ENCODE measurements at places on chromosomes 13 and 19.
A peak's percentile ranks its signal among the peaks of the same experiment; 100 is the strongest.

DNA sequence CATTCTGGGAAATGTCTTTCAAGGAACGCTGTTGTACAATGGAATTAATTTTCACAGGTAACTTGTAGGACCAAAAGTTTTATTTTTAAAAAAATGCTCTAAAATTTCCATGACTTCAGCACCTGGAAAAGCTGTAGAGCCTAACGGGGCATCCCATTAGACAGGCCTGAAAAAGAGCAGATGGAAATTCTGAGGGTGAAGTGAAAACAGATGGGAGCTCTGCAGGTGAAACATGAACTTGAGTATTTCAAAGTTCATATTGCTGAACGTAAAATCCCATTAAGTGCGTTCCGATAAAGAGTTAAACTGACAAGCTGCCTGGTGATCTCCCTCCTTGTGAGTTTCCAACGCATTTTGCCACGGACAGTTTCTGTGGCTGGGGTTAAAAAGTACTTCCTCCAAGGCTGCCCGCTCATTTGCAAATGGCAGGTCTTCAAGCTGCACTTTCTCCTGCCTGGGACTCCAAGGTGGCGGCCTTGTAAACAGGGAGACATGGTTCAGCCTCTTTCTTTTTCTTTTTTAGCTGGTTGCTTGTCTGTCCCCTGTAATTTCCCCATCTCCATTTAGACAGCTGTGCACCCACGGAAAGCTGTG is 450.4 kb downstream of the FGF9 start:
- DNase-seq: no peak

GRCh38 chr19:10503002-10503789 is at the start of gene KEAP1:
Gene KEAP1, minus strand, starts transcription at chr19:10503356. Its CDS starts 3,323 bp downstream, at chr19:10500033.
- peak; percentile 41 for DNase-seq

- no peak for DNase-seq
These were observed 4.6 kb downstream of the PPP5C start for GRCh38 chr19:46351241-46352041.

- DNase-seq: no peak
These were observed 46.8 kb upstream of the ZNF726 start for GRCh38 chr19:23867895-23868294.

DNA sequence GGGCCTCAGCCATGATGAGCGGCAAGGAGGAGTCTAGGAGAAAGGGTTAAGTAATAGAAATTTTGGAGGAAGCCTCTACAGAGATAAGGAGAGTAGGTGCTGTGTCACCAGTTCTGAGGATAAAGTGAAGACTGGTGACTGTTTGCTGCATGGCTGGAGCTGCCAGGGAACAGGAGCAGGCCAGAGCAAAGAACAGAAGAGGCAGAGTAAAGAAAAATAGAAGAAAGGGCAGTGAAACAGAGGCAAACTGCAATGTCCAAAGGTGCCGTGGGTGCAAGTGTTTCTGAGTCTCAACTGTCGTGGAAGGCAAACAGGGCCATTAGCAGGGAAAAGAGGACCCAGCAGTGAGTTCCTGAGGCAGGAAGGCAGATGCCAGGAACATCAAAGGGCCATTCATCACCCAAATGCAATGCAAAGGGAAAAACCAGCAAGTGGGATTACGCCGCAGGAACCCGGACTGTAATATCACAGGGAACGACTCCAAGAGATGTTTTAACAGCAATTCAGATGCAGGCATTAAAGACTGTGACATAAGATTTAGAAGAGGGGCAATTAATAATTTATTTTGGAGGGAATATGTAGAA is 318.3 kb downstream of the FOXO1 start:
- DNase-seq: no peak

DNA sequence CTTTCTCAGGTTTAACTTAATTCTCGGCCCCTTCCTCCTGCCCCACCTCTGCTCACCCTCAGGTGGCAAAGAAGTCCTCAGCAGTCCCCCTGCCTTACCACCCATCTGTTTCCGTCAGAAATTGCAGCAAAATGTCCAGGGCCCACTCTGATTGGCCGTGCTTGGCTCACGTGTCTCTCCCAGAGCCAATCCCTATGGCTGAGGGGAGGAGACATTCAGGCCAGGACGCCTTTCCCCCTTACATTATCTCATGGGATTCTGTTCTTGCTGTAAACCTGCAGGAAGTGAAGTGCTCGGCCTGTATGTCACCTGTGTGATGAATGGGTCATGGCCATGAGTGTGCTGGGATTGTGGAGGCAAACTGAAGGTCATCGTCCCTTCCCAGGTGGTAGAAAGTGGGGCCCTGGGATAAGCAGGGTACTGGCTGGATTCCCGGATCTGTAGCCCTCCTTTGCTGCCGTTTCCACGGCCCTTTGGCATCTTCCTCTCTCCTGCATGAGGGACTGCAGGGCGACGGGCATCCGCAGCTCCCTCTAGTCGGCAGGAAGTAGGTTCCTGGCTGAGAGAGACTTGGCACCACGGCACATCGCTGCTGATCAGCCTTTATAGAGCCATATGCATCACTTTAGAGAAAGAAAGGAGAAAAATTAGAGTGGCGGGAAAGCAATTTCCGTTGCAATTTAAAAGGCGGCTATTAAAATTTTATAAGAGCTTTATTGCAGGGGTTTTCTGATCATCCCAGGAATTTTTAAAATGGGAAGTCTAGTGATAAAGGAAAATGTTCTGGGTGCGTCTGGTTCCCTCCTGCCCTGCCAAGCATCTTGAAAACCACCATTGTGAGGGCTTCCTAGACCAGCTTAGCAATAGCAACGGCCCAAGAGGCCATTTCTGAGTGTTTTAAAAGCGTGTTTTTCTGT is 118.2 kb downstream of the SIPA1L3 start:
- no peak for DNase-seq

GRCh38 chr13:85582890-85583289 is 216.3 kb downstream of the SLITRK6 start:
- DNase-seq: no peak

DNA sequence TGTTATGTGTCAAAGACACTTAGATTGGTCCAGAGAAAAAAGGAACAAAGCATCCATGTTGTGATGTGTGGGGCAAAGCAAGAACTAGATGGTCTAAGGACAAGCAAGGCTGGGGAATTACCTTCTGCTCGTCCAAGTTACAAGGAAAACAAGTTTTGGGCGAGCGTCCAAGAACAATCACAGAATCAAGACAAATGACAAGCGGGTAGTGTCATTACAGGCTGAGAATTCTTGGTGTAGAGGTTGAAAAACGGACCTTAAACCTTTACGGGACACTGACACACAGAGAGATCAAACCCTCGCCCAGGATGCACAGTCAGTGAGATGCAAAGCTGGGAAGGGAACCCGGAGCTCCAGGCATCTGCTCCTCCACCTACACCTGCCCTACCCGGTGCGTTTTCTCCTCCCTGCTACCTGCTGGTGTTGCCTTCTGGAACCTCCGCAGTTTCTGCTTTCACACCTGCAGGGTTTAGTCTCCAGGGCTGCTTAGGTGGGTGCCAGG is 515 bp upstream of the ZNF324B start:
- no peak for DNase-seq

DNA sequence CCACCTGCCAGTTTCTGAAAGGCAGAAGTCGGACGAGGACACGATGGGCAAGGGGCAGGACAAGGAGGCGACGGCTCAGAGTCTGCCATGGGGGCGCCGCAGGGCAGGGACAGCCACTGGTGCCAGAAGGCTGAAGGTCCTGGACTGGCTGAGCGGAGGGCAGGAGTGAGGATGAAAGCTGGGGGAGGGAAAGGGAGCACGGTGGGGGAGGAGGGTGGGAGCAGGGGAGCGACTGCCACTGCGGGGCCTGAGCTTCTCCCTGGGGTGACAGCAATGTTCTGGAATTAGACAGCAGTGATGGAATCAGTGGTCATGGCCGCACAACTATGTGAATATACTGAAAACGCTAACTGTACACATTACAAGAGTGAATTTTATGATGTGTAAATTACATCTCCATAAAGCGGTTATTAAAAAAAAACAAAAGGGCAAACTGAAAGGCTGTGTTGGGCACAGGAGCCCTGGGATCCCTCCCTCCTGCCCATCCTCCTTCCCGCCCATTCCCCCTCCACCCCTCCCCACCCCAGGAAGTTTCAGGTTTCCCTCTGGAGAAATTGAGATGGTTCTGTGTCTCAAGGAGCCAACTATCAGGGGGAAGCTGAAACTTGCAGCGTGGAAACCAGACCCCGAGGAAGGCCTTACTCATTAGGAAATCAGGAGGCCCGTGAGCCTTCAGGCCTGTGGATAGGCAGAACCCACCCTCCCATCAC is 15.9 kb downstream of the MLLT1 start:
- DNase-seq: no peak

GRCh38 chr19:49716154-49716553 is 25.2 kb downstream of the CPT1C start:
- DNase-seq: no peak

- DNase-seq: no peak
These were observed 52.2 kb downstream of the ATP11A start for GRCh38 chr13:112741835-112742570.

DNA sequence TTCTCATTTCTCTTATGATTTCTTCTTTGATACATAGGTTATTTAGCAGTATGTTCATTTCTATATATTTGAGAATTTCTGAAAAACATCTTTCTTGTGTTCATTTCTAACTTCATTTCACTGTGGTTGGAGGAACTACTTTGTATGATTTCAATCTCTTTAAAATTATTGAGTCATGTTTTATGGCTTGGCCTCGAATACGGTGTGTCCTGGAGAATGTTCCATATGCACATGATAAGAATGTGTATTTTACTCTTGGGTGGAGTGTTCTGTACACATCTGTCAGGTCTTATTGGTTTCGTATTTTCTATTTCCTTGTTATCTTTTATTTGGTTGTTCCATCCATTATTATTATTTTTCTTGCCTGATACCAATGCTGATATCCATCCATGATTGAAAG is 22.9 kb downstream of the DNM2 start:
- no peak for DNase-seq

GRCh38 chr13:33322543-33322809 is 36.9 kb upstream of the STARD13 start:
- DNase-seq: no peak
